ENCODE measurements at places on chromosomes 6 and 20.
A peak's percentile ranks its signal among the peaks of the same experiment; 100 is the strongest.

DNA sequence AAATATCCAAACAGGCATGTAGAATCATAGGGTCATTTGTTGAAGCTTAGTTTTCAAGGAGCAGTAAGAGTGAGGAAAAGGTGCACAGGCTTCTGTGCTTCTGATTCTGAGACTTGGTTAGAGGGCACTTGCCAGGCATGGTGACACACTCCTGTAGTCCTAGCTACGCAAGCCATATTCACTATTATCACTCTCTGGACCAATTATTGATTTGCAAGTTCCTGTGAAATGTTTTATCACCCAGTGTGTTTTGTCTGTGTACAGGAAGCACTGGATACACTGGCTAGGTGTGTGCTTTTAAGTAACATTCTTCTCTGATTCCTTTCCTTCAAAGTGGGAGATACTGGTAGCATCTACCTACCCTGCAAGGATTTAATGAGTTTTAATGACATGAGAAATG is 76.3 kb downstream of the JARID2 start:
- no peak for DNase-seq

GRCh38 chr6:161613711-161614110 is 339.9 kb upstream of the AGPAT4 start:
- no peak for DNase-seq

GRCh38 chr6:27757307-27757706 is 154.9 kb downstream of the OR2B2 start:
- DNase-seq, result no peak

GRCh38 chr20:3532089-3532615 is 61.3 kb downstream of the ATRN start:
- no peak for DNase-seq

DNA sequence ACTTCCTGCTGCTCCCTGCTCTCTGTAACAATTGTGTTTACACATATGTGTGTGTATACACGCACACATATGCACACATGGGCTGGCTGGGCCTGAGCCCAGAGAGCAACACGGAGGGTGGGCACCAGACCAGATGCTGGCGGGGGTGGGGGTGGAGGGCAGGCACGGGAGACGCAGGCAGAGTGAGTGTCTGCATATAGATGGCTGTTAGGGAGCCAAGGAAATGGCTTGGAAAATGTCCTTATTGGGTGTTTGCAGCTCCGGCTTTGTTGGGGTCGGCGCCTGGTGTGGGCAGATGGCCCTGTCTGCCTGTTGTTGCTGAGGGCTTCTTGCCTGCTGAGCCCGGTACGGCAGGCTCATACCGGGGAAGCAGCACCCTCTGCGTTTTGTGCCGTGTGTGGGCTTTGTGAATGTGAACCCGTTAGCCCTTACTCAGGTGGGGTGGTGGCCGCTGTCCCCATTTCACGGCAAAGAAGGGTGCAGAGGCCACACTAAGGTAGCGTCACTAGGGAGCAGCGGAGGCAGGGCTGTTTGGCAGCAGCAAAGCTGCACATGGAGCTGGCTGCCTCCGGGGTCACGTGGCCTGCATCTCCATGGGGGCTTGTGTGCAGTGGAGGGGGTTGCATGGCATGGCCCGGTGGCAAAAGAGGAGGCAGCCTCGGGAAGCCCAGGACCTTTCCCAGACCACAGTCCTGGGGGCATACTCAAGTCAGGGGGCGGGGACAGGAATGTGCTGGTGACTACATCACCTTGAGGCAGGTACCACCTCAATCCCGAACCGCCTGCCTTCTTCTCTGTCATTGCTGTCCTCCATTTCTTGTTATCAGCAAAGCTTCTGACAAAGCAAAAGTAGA is 47.4 kb upstream of the SRF start:
- peak; percentile 60 for DNase-seq

GRCh38 chr20:2921506-2921905 is 48.2 kb downstream of the PTPRA start:
- no peak for DNase-seq

GRCh38 chr20:57787990-57788781 is 78.4 kb upstream of the PMEPA1 start:
- no peak for DNase-seq

DNA sequence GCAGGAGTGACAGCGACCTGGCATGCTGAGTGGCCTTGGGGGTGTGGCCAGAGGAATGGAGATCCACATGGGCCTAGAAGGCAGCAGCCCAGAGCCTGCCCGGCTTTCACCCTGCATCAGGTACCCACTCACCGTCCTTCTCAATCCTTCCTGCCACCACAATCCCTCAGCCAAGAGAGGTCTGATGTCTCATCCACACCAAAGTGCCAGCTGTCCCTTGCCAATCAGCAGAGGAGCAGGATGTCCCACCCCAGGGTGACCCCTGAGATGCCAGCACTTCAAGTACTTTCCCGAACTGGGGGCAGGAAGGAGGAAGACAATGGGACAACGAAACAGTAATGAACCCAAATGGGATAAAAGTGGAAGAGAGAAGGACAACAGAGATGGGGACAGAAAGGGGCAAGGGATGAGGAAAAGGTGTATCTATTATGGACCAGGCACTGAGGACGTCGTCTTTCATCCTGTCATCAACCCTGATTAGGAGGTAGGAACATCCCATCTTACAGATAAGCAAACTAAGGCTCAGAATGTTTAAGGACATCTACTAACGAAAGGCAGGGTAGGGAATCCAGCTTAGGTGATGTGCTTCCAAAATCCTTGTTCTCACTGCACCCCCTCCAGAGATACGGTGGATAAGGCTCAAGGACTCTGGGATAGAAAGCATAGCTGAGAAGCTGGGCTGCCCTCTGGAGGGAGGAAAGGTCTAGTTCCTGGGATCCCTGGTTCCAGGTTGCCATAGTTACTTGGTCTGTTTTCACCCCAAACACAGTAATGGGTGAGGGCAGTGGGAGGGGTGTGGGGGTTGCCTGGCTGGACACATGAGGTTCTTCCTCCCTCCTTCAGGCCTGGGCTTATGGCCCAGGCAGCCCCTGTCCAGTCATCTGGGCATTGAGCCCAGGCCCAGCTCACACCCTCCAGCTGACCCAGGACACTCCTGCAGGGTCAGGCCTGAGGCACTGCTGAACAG is 4.5 kb upstream of the TNXB start:
- no peak for DNase-seq
